Activated naive CD4-positive, alpha-beta T cell treated with anti-CD3 and anti-CD28 coated beads, Interleukin-2, amount 10 ng/mL, durations not matched to agents 5 hours and 36 hours (primary cell): ENCODE measurements at places on chromosomes 3 and 15. TPM values are rescaled to one million over a fixed set of nuclear protein-coding genes. Genes with fewer than 3 reads are reported as not detected.

ACTRT3 gene
- total RNA-seq: 0.10 TPM

OSBPL10 gene
- 0.34 TPM for total RNA-seq

PLSCR2 gene
- not detected for total RNA-seq

LEKR1 gene
- 1.2 TPM for total RNA-seq

VPS13C gene
- 83.1 TPM for total RNA-seq

LOXL1 gene
- total RNA-seq: 1.9 TPM

ERICH6 gene
- total RNA-seq: 0.48 TPM

PCBP4 gene
- total RNA-seq: 25.3 TPM

KLHL6 gene
- total RNA-seq: 51.0 TPM

GASK1A gene
- total RNA-seq: not detected

AQR gene
- total RNA-seq: 33.6 TPM

LINGO1 gene
- not detected for total RNA-seq

ITIH4 gene
- 16.5 TPM for total RNA-seq

IL17RD gene
- total RNA-seq: not detected

TUBGCP5 gene
- 21.1 TPM for total RNA-seq

ANKDD1A gene
- total RNA-seq: 6.7 TPM

CCDC33 gene
- total RNA-seq: not detected

CTXND1 gene
- not detected for total RNA-seq

TMEM212 gene
- not detected for total RNA-seq

MCCC1 gene
- 22.7 TPM for total RNA-seq

RTP1 gene
- not detected for total RNA-seq

ATP8B4 gene
- 1.5 TPM for total RNA-seq

CPN2 gene
- not detected for total RNA-seq

MFAP1 gene
- total RNA-seq: 26.1 TPM

ROPN1 gene
- not detected for total RNA-seq

SLC15A2 gene
- total RNA-seq: 1.9 TPM

BSN gene
- total RNA-seq: 0.02 TPM

ZNF774 gene
- 1.0 TPM for total RNA-seq

ABCC5 gene
- total RNA-seq: 22.6 TPM

FMN1 gene
- total RNA-seq: not detected

UPK1B gene
- total RNA-seq: not detected

NEK10 gene
- 0.53 TPM for total RNA-seq

AGTR1 gene
- not detected for total RNA-seq

FOXB1 gene
- total RNA-seq: 0.75 TPM

FBXW12 gene
- not detected for total RNA-seq

DNAH12 gene
- 0.08 TPM for total RNA-seq

ZNF80 gene
- total RNA-seq: 0.12 TPM

HHLA2 gene
- 15.7 TPM for total RNA-seq

TM4SF18 gene
- total RNA-seq: not detected

CRYGS gene
- 5.6 TPM for total RNA-seq

ZNF717 gene
- 16.5 TPM for total RNA-seq

CNTN3 gene
- total RNA-seq: not detected

RAB6B gene
- total RNA-seq: not detected

SH2D7 gene
- not detected for total RNA-seq

SLC38A3 gene
- not detected for total RNA-seq

CHRM5 gene
- total RNA-seq: not detected

SAMD7 gene
- total RNA-seq: not detected
